ENCODE measurements at places on chromosomes 2 and 18.

DNA sequence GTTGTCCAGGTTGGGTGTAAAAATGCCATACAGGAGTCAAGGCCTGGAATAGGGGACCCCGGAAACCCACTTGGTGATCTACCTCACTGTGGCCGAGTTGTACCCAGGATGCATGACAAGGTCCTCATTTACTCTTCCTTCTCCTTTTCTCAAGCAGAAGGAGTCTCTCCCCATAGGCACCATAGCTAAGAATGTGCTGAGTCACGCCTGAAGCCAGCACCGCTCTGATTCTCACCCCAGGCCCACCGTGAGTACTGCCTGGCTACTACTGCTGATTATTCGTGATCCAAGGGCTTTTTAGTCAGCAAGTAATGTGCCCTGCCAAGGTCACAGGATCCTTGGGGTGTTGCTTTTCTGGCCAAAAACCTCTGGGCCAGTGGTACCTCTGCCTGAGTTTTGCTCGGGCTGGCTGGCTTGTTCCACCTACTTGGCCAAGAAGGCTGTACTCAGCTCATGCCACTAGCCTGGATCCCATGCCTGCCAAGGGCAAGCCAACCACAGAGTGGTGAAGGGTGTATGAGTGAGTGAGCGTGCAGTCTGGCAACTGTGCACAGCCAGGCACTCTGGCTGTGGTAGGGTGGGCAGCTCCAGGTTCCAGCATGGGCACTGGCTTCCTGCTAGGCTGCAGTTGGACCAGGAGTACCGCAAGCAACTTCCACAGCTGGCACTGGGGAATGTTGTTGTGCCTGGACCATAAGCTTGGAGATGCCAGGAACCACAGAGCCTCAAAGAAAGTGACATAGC, 650.1 kb upstream of the VRK2 start:
- DNase-seq: peak; percentile 38

- no peak for DNase-seq
Measured at GRCh38 chr2:242032780-242033656, 163.5 kb downstream of the RTP5 start.

GRCh38 chr2:23107327-23107941, 277.5 kb upstream of the KLHL29 start:
- DNase-seq: no peak

DNA sequence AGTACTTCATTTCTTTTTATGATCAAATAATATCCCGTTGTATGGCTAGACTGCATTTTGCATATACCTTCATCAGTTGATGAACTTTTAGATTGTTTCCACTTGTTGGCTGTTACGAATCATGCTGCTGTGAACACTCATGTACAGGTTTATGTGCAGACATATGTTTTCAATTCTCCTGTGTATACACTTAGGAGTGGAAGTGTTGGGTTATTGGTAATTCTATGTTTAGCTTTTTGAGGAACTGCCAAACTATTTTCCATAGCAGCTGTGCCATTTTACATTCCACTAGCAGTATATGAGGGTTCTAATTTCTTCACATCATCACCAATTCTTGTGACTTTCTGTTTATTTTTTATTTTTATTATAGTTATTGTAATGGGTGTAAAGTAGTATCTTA, 32.1 kb upstream of the LCLAT1 start:
- no peak for DNase-seq

DNA sequence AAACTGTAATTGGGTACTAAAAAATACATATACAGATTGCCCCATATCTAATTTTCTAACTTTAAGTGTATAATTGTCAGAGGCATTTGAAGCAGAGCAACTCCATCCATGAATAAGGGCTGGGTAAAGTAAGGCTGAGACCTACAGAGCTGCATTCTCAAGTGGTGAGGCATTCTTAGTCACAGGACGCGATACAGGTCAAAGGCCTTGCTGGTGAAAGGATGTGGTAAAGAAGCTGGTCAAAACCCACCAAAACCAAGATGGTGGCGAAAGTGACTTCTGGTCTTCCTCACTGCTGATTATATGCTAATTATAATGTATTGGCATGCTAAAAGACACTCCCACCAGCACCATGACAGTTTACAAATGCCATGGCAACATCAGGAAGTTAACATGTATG, 50.0 kb downstream of the SLC8A1 start:
- DNase-seq: no peak

- DNase-seq: no peak
Measured at GRCh38 chr2:160984426-160985077, 175.7 kb upstream of the TANK start.

DNA sequence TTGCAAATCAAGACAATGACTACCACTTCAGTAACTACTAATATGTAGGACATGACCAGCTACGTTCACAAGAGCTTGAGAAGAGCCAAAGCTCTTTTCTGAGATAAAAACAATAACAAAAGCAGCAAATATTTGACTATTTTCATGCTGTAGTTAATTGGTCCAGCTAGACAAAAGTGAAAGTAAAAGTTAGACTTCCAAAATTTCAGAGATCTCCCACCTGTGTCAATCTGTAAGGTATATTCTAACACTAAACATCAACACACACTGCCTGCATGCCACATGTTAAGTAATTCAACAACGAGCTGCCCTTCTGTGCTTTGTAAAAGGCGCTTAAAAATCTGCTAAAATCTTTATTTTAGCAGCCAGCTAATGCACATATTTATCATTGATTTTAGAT, 185.9 kb downstream of the SLC39A10 start:
- DNase-seq: no peak

GRCh38 chr2:186771850-186772463, 77.0 kb downstream of the ZSWIM2 start:
- DNase-seq: no peak

- no peak for DNase-seq
Measured at GRCh38 chr2:6747433-6747832, 118.3 kb downstream of the CMPK2 start.

GRCh38 chr2:162492225-162492624, 148.3 kb downstream of the GCA start:
- DNase-seq: no peak

GRCh38 chr2:232449964-232450363, 6.0 kb upstream of the ALPI start:
- DNase-seq: no peak

GRCh38 chr2:170530284-170530745, 184.8 kb upstream of the SP5 start:
- DNase-seq: no peak

DNA sequence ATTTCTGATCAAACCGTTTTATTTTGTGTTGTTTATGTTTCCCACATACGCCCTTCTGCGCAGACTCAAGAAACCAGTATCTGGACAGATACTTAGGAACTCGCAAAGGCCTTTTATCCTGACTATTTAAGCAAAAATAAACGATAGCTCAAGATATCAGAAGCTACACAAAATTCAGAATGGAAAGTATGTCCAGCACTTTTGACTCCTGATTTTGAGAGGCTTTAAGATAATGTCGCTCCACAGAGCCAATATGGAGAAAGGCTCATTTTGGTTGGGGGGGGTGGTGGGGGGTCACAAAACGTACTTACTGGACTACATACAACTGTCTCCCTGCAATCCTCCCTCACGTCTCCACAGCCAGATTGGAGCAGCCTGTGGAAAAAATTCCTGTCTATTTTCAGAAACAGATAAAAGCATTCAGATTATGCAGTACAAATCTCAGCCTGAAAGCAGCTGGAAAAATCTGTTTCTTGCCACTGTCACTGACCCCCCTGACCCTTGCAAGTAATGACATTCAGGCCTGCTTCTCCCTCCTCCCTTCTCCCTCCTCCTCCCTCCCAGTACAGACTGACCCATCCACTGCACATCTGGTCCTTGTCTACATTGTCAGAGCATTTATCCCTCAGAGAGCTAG, 34.9 kb upstream of the LCLAT1 start:
- DNase-seq: no peak

DNA sequence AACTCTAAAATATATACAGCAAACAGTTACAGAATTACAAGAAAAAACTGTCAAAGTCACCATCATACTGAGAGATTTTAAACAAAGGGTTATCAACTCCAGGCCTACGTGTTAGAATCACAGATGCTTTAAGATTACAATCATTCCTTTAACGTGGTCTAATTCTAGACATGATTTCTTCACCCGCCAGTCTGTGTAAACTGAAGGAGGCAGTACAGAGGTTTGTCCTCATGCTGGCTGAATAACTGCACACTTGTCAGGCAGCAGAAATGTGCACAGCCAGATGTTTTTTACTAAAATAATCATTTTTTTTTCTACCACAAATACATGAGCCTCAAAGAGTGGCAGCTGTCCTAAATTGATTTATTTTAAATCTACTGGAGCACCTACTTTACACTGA, 15.5 kb upstream of the NEURL3 start:
- DNase-seq: no peak

GRCh38 chr18:52869942-52870907, 530.2 kb downstream of the DCC start:
- no peak for DNase-seq

DNA sequence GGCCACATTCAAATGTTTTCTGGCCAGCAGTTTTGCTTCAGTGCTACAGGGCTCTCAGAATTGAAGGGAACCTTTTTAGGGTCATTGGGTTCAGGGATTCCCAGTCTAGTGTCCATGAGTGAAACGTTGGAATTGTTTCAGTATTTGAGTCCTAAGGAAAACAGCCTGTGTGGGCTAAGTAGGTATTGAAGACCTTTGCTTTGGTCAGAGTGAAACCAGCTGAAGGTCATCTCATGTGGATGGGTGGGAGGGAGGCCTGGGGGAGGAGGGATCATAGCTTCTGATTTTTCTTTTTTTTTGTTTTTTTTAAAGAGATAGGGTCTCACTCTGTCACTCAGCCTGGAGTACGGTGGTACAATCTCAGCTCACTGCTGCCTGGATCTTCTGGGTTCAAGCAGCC, 20.2 kb downstream of the B3GNT2 start:
- DNase-seq: no peak

DNA sequence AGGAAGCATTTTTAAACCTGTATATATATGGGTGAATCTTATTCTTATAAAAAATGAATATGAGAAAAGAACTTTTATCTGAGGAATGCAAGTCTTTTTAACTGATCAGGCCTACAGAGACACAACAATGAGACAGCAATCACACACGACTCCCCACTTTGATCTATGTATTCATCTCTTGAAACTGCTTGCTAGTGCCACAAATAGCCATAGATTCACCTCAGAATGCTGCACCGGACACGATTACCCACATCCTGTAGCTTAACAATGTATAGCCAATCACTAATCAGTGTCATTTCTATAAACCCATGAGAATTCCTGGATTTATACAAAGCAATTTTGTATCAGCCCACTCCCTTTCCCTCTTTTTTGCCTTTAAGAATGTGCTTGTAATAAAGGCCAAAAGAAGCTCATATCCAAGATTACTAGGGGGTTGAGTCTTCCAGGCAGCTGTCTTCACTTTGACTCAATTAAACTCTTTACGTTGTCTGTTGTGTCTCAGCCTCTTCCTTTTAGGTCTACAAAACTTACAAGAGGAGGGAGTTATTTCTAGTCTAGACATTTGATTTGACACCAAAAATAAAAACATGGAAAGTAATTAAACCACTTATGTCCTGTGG, 94.9 kb downstream of the MBD2 start:
- no peak for DNase-seq
